CD4-positive, alpha-beta T cell (primary cell): ENCODE measurements at places on chromosomes 5 and 9. TPM values are rescaled to one million over a fixed set of nuclear protein-coding genes. Genes with fewer than 3 reads are reported as not detected.

- DNase-seq: no peak
Measured at GRCh38 chr9:86667307-86667706, 280.0 kb downstream of the GAS1 start.

The PCDHGA7 gene
- total RNA-seq: not detected

The SLC28A3 gene
- not detected for total RNA-seq

- peak; percentile 12 for DNase-seq
Measured at GRCh38 chr9:92950359-92950955, 3.1 kb downstream of the FGD3 start.

DNA sequence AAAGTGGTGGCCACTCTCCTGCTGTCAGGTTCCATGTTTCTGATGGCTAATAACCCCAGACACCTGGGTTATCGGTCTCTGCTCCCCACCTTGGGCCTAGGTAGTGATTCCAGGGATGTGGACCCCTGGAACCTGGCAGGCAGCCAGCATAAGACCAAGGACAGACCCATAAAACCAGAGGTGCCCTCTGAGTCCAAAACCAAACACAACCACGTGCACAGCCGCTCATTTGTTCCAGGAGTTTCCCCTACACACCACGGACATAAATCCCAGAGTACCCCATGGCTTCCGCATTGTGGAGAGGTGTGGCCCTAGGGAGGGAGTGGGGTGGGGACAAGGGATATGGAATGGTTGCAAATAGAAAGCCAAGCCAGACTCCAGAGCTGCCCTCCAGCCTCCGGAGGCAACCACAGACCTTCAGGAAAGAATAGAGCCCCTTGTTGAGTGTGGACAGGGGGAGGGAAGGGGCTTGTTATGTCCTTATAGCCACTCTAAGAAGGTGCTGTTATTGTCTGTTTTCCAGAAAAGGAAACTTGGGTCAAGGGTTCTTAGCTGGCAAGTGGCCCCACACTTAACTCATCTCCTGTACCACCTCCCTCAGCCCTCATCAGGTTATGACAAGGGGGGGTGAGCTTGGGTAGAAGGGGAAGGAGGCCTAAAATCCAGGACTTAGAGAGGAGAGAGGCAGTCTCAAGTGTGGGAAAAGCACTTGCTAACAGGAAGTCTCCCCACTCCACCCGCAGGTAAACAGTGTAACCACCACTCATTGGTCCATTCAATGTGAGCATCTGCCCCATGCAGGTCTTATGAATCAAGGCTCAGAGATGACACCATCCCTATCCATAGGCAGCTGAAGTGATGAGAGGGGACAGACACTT lies 23.6 kb upstream of the CYSTM1 start:
- no peak for DNase-seq

DNA sequence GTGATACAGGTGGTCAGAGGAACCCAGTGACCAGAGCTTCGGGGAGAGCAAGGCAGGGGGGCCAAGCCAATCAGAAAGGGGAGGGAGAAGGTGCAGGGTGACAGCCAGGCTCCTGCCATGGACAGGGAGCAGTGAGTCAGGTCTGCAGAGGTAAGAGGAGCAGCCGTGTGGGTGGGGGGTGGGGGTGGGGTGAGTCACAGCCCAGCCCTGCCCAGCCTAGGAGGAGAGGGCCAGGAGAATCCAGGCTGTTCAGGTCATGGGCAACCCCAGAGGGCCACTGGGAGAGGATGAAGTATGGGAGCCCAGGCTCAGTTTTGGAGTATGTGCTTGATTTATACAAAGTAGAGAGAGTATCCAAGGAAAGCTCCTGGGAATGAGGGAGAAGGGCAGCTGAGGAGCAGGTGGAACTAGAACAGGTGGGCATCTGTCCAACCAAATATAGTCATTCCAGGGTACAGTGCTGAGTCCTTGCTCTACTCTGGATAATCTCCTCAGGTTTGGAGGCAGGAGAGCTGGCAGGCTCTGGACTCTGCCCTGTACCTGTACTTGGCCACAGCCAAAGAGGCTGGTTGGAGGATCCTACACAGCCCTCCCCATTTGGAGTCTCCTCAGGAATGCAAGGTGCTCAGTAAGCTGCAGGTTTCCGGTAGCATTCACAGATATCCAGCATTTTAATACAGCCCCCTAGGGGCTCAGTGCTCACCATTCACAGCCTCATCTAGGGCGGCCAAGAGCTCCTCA lies 1.6 kb downstream of the HBEGF start:
- no peak for DNase-seq
